Activated T-cell treated with anti-CD3 and anti-CD28 coated beads for 24 hours (primary cell): ENCODE measurements at places on chromosomes 2 and 18.

DNA sequence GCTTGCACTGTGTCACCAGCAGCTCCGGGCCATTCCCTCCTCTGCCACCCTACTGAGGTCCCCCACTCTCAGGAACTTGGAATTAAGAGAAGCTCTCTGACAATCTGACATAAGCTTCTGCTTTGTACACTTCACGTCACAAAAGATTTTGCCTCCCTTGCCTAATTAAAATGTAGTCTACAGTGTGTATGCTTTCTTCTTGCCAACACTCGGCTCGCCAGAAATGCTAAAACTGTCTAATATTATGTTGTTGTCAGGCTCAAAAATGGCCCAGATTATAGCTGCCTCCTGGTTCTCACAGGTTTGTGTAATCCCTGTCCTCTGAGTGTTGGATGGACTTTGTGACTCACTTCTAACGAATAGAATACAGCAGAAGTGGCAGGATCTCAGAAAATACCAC, 474.7 kb downstream of the MBD2 start:
- DNase-seq: no peak

DNA sequence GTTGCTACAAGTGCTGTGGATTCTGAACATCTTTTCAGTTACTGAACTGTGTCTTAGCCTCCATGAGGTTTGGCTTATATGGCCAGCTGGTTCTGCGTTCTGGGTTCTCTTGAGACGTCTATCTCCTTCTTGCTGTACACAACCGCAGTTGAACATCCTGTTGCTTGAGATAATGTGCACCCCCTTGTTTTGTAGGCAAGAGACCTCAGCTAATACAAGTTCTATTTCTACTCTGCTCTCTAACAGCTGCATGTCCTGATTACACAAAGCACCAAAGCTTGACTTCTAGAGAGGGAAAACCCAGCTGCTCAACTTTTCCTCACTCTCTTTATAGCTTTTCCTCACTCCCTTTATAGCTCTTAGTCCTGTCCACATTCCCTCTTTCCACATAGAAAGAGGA, 176.0 kb downstream of the LTBP1 start:
- DNase-seq: no peak

DNA sequence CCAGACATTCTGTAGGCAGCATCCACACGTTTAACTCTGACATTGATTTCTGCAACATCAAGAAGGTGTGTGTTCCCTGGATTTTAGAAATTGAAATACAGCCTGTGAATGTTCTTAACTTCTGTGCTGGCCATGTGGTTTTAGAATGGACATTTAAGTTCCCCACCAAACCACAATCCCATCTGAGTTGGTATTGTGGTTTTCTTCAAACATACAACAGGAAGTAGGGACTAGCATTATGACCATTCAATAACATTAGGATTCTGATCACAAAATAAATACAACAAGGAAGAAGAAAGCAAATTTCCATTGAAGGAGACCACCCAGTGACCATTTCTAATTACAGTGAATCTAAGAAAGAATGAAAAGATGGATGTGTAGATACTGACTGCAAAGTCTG, 51.2 kb downstream of the MAP3K20 start:
- DNase-seq: no peak

DNA sequence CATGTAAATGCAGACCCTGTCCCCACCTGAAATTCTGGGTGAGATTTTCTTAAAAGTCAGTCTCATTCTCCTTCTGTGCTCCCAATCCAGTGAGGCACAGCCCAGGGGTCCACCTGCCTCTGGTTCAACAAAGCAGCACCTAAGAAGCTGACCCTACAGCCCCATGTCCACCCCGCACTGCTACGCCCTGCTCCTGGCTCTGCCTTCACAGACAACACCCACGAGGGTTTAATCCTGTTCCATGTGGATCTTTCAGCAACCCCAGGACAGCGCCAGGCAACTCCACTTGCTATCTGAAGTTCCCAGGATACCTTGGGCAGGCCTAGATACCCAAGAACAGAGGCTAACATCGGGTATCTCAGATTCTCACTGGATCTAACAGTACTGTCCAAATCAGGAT, 44.9 kb downstream of the HDLBP start:
- no peak for DNase-seq

GRCh38 chr2:14752295-14752694, 119.8 kb downstream of the LRATD1 start:
- no peak for DNase-seq

- DNase-seq: no peak
Observed at GRCh38 chr2:84866122-84866521, 14.8 kb downstream of the TRABD2A start.

DNA sequence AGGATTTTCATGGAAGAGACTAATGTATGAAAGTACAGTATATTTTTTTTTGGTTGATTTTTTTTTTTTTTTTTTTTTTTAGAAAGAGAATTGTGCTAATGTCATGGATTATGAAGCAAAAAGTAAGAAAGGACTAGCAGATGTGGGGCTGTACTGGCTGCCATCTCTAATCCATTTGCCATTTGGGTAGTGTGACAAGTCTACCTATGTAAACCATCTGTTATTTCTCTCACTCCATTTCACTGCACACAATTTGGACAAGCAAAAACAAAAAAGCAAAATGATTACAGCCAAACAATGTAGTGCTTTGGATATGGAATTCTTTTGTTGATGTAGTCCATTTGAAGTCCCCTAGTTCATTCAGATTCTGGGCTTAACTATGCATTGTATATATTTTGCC, 1355.4 kb downstream of the LRP1B start:
- no peak for DNase-seq

GRCh38 chr2:70767699-70768589, at the start of gene ADD2:
Gene ADD2, minus strand, starts transcription at chr2:70768200. Its CDS starts 61,792 bp downstream, at chr2:70706408.
- DNase-seq: peak; percentile 30

DNA sequence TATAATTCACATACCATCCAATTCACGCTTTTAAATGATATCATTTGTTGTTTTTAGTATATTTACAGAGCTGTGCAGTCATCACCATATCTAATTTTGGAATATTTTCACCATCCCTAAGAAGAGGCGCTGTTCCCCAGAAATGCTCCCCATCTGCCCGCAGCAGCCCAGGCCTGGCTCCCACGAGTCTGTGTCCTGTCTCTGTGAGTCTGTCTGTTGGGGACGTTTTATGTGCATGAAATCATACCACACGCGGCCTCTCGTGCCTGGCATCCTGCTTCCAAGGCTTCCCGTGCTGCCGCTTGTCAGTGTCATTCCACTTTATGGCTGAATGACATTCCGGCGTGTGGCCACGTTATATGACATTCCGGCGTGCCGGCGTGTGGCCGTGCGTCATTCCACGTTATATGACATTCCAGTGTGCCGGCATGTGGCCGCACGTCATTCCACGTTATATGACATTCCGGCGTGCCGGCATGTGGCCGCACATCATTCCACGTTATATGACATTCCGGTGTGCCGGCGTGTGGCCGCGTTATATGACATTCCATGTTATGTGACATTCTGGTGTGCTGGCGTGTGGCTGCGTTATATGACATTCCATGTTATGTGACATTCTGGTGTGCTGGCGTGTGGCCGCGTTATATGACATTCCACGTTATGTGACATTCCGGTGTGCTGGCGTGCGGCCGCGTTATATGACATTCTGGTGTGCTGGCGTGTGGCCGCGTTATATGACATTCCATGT, 276.4 kb downstream of the TWIST2 start:
- DNase-seq: no peak

DNA sequence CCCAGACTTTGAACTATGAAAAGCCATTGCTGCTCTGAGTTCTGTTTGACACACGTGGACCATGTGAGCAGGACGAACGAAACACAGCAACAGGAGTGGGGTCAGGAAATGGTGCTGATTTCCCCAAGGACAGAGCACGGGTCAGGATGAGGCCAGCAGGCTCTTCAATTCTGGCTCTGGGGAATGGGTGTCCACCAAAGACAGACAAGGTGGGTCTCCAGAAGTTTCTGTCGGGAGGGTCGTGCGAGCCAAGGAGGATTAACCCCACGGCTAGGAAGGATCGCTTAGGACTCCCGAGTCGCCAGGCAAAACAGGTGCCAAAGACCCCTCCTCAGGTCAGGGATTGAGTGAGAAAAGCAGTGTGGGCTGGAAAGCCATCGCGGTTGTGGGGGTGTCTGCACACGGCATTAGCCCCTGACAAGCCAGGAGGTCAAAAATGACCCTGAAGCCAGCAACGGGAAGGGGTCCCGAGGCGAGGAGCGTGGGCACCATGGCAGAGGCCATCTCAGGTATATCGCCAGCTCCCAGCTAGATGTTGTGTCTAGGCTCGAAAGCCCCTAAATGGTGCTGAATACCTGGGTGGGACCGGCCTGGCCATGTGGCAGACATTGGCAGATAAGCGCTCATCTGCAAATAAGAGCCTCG, 213.9 kb upstream of the SALL3 start:
- DNase-seq: no peak

DNA sequence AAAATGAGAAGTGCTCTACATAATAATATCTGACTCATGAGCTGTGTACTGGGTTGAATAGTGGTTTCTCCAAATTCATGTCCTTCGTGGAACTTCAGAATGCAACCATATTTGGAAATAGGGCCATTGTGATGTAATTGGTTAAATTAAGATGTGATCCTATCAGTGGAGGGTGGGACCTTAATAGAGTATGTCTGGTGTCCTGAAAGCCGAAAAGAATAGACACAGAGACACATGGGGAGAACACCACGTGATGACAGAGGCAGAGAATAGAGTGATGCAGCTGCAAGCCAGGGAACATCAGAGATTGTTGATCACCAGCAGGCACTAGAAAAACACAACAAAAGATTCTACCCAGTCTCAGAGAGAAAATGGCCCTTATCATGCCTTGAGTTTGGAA, 310.1 kb downstream of the EXOC6B start:
- no peak for DNase-seq

- no peak for DNase-seq
Observed at GRCh38 chr2:108825736-108826135, 39.2 kb downstream of the CCDC138 start.

- no peak for DNase-seq
Observed at GRCh38 chr18:11392292-11392691, 217.1 kb upstream of the SLC35G4 start.

GRCh38 chr18:8858888-8859511, 153.6 kb downstream of the MTCL1 start:
- DNase-seq: no peak

DNA sequence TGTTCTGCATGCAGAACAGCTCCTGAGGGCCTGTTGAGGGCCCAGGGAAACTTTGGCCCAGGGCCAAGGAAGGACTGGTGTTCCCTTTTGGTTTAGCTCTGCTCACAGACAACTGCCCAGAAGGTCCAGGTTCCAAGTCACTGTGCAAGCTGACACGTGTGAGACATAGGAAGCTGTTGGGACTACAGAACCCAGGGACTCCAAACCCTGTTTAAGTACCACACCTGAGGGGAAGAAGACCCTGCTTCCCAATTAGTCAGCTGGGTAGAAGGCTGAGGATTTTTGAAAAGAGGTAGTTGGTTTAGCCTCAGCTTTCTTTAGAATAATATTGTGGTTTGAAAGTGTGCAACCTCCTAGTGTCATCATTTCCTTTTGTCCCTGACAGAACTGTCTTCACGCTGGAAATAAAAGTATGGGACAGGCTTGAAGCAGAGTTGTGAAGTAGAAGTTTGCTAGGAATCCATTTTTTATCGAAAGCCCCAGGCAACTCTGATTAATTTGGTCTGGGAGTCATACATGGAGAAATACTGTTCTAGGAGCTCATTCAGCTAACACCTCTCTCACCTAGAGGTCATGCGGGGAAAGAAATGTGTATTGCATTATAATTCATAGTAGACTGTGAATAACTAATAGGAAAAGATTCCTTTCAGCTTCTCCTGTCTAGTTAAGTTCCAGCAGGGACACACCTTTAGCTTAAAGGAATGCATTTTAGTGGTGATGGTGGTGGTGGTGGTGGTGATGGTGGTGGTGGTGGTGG, 19.9 kb upstream of the IL1RL1 start:
- DNase-seq: no peak

DNA sequence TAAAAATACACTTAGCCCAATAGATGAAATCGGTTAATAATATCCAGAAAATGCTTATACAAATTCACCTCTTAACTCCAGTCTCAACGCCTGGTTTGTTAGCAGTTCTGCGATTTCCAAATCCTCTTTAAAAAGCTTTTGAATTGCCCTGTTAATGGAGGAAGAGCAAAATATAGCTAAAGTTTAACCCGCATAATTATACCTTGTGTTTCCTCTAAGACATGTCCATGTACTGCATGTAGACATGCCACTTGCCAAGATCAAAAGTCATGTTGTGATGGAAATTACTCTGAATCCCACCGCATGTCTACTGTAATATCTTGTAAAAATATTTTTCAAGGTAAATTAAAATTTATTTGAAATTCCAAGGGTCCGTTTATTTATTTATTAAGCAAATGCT, 291.2 kb upstream of the LRP1B start:
- DNase-seq: no peak

GRCh38 chr18:2882201-2882600, 35.4 kb downstream of the EMILIN2 start:
- DNase-seq: no peak

GRCh38 chr18:6757931-6758330, 28.4 kb downstream of the ARHGAP28 start:
- no peak for DNase-seq

GRCh38 chr2:58709687-58710354, 468.7 kb upstream of the FANCL start:
- DNase-seq: no peak

DNA sequence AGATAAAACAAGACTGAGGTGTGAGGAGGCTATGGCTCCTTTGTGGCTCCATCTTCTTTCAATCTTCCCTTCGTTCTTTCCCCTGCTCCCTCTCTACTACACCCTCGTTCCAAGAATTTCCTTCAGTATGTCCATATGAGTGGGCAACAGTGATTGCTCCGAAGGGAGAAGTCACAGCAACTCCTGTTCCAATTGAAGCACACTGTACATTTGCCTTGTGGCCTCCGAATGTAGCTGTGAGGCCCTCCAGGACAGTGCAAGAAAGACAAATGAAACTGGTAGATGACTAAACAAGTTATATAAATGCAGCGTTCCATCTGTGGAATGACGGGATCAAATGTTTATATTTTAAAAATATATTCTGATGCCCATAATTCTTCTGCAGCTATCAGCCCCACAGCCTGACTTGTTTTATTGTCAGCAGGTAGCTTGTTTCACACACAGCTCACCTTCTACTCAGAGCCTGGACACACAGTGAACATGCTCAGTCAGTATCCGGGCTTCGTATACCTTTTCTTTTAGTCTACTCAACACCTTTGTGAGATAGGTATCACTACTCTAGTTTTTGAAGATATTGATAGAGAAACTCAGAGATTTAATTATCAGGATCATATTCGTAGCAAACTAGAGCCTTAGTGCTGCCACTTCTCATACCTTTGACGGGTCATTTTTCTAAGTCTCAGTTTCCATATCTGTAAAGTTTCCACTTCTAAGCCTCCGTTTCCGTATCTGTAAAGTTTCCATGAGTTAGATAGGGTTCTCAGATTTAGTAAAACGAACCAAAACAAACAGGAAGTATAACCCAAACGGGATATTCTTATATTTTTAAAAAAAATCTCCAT, 216.7 kb upstream of the STON1 start:
- DNase-seq: no peak
